Endodermal cell (in vitro differentiated cells): ENCODE measurements at places on chromosomes 5 and 9.

- no peak overlapping the region for H3K4me3 ChIP-seq
- no peaks in the 10 kb centered on the region for H3K4me1 ChIP-seq
- no peaks in the 10 kb centered on the region for H3K36me3 ChIP-seq
- DNase-seq, result no peak
- H3K27ac ChIP-seq, result no peak overlapping the region
Measured at GRCh38 chr5:34533582-34534522, 122.3 kb upstream of the RAI14 start.

GRCh38 chr5:58069846-58070245 is 390.0 kb downstream of the PLK2 start:
- H3K4me3 ChIP-seq, result no peak overlapping the region
- H3K36me3 ChIP-seq, result no peaks in the 10 kb centered on the region
- H3K27ac ChIP-seq, result no peak overlapping the region
- H3K4me1 ChIP-seq, result peaks cover 13% of the 10 kb centered on the region
- DNase-seq, result no peak

DNA sequence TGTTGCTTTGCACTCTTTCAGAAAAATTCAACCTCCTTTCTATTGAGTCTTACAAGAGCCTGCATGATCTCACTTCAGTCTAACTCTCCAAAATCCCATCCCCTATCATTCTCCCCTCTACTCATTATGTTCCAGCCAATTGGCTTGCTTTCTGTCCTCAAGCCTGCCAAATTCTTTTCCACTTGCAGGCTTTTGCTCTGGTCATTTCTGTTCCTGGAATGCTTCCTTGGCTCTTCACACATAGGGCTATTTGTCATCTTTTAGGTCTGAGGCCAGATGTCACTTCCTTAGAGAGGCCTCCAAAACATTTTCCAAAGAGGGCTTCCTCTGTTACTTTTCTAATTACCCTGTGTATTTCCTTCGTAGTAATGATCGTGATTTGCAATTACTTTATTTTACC is 11.8 kb upstream of the CHD1 start:
- no peaks in the 10 kb centered on the region for H3K27me3 ChIP-seq
- H3K4me3 ChIP-seq, result no peak overlapping the region
- H3K4me1 ChIP-seq, result no peaks in the 10 kb centered on the region

- no peaks in the 10 kb centered on the region for H3K36me3 ChIP-seq
- DNase-seq, result no peak
- H3K4me3 ChIP-seq, result no peak overlapping the region
- H3K27ac ChIP-seq, result no peak overlapping the region
- no peaks in the 10 kb centered on the region for H3K27me3 ChIP-seq
Measured at GRCh38 chr5:63050916-63051315, 472.3 kb downstream of the LRRC70 start.

- no peaks in the 10 kb centered on the region for H3K36me3 ChIP-seq
- H3K27ac ChIP-seq, result peak within 1 kb of the TSS; percentile 44
- H3K4me3 ChIP-seq, result peak within 1 kb of the TSS; percentile 74
- H3K27me3 ChIP-seq, result peaks cover 28% of the 10 kb centered on the region
- no peaks in the 10 kb centered on the region for H3K4me1 ChIP-seq
Measured at GRCh38 chr5:149581192-149581861, at the start of gene ARHGEF37. TSS of gene ARHGEF37 (plus strand) at chr5:149581498. CDS start at chr5:149597770, 16,272 bp downstream.

GRCh38 chr5:69292306-69292705 is 40.3 kb downstream of the CCDC125 start:
- H3K27me3 ChIP-seq, result no peaks in the 10 kb centered on the region
- no peak overlapping the region for H3K27ac ChIP-seq
- H3K4me3 ChIP-seq, result no peak overlapping the region
- peak; percentile 60 for DNase-seq
- no peaks in the 10 kb centered on the region for H3K36me3 ChIP-seq

DNA sequence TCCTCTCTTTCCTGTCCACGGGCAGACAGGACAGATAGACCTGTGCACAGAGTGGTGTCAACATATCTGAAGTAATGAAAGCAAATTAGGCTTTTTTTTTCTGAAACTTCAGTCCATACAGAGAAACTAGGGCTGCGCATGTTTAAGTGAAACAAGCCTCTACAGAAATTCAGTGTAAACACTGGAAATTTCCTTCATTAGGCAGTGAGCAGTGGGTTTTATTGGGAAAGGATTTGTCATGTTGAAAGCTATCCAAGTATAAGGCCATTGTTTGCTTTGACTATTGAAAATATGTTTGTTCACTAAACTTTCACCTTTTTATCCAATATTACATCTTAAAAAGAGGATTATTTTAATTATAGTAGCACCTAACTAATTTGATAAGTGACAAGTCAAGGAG is 161.2 kb downstream of the AOPEP start:
- no peak for DNase-seq
- no peak overlapping the region for H3K4me3 ChIP-seq
- peaks cover 10% of the 10 kb centered on the region for H3K4me1 ChIP-seq
- peaks cover 5% of the 10 kb centered on the region for H3K36me3 ChIP-seq
- no peaks in the 10 kb centered on the region for H3K27me3 ChIP-seq

GRCh38 chr9:18480662-18481093 is 6.7 kb downstream of the ADAMTSL1 start:
- no peaks in the 10 kb centered on the region for H3K36me3 ChIP-seq
- no peaks in the 10 kb centered on the region for H3K27me3 ChIP-seq
- no peaks in the 10 kb centered on the region for H3K4me1 ChIP-seq
- no peak for DNase-seq
- H3K4me3 ChIP-seq, result no peak overlapping the region
- no peak overlapping the region for H3K27ac ChIP-seq

GRCh38 chr5:53446908-53447307 is 33.5 kb upstream of the FST start:
- no peaks in the 10 kb centered on the region for H3K36me3 ChIP-seq
- H3K4me3 ChIP-seq, result no peak overlapping the region
- no peak for DNase-seq
- H3K4me1 ChIP-seq, result peaks cover 4% of the 10 kb centered on the region
- no peak overlapping the region for H3K27ac ChIP-seq

- DNase-seq, result no peak
- H3K27me3 ChIP-seq, result no peaks in the 10 kb centered on the region
- no peak overlapping the region for H3K27ac ChIP-seq
- H3K4me1 ChIP-seq, result no peaks in the 10 kb centered on the region
- no peak overlapping the region for H3K4me3 ChIP-seq
Measured at GRCh38 chr5:146606893-146607292, 90.9 kb upstream of the GPR151 start.

DNA sequence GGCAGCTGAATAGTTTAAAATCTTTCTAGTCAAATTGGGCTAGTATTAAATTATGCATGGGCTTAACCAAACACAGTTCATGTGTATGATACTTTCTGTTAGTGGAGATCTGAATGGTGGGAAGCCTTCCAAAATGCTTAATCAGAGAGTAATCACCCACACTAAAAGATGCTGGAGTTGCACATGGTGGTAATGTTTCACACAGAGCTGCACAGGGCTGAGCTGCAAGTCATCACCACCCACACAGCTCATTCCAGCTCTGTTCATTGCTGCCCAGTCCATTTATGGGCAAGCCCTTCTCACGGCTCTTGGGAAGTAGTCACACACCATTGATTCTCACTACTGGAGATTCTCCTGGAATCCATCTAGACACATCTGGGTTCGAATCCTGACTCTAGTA is 351.5 kb upstream of the KCNN2 start:
- no peak for DNase-seq
- no peak overlapping the region for H3K4me3 ChIP-seq
- H3K27ac ChIP-seq, result no peak overlapping the region
- H3K27me3 ChIP-seq, result no peaks in the 10 kb centered on the region
- H3K4me1 ChIP-seq, result no peaks in the 10 kb centered on the region
- H3K36me3 ChIP-seq, result no peaks in the 10 kb centered on the region

- H3K27ac ChIP-seq, result no peak overlapping the region
- no peaks in the 10 kb centered on the region for H3K4me1 ChIP-seq
- no peak overlapping the region for H3K4me3 ChIP-seq
- no peaks in the 10 kb centered on the region for H3K36me3 ChIP-seq
Measured at GRCh38 chr5:19978476-19978875, 9.5 kb downstream of the CDH18 start.

DNA sequence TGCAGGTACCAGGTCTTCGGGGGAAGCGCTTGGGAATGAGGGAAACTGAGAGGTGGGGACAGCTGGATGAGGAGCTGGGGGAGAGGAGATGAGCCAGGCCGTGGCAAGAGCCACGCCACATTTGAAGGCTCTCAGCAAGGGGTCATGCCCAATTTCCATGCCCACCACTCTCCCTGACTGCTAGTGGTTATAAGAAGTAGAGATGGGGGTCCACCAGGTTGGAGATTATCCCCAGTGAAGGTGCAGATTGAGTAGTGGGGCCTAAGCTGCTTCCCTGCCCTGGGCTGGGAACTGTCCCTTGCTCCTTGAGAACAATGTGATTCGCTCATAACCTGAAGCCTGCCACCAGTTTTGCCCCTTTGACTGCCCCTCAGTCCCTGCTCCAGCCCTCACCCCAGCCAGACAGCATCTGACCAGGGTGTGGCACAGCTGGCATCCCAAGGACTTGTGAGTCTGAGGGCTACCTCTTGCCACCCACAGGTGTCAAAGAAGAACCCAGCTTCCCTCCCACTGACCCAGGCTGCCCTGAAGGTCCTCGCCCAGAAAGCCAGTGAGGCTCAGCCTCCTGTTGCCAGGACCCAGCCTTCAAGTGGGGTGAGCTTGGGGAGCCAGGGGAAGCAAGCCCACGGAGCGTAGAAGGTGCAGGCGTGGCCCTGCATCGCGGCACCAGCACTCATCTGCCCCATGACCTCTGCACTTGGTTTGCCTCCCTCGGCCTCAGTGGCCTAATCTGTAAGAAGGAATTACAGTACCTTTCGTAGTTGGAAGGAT is 21.5 kb downstream of the CD74 start:
- no peak overlapping the region for H3K27ac ChIP-seq
- H3K4me1 ChIP-seq, result no peaks in the 10 kb centered on the region
- no peak overlapping the region for H3K4me3 ChIP-seq
- H3K36me3 ChIP-seq, result peaks cover 91% of the 10 kb centered on the region

GRCh38 chr9:79610791-79611614 is 39.2 kb downstream of the TLE4 start:
- no peak overlapping the region for H3K4me3 ChIP-seq
- peak overlapping the region; percentile 95 for H3K27ac ChIP-seq
- H3K27me3 ChIP-seq, result no peaks in the 10 kb centered on the region
- no peaks in the 10 kb centered on the region for H3K36me3 ChIP-seq

DNA sequence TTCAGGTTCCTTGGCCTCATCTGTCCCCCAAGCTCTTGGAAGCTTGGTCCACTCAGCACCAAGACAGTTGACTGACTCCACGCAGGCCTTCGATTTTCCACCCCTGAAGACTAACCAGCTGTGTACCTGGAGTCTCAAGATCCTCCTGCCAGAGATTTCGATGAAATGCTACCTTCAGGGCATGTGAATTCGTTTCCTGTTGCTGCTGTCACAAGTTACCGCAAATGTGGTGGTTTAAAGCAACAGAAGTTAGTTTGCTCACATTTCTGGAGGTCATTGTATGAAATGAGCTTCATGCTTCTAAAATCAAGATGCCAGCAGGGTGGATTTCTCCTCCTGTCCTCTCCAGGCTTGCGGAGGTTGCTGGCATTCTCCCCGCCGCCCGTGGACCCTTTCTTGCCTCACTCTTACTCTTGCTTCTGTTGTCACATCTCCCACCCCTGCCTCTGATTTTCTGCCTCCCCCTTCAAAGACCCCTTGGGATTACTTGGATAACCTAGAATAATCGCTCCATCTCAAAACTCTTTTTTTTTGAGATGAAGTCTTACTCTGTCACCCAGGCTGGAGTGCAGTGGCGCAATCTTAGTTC is 27.6 kb upstream of the RETREG1 start:
- no peaks in the 10 kb centered on the region for H3K36me3 ChIP-seq
- H3K27ac ChIP-seq, result no peak overlapping the region
- DNase-seq, result peak; percentile 30

- H3K4me1 ChIP-seq, result no peaks in the 10 kb centered on the region
- no peak overlapping the region for H3K27ac ChIP-seq
- no peak overlapping the region for H3K4me3 ChIP-seq
- H3K36me3 ChIP-seq, result no peaks in the 10 kb centered on the region
Measured at GRCh38 chr5:5085381-5085780, 54.7 kb upstream of the ADAMTS16 start.
